ENCODE measurements at places on chromosomes 3 and 15.

- DNase-seq = peak; percentile 45
These were observed 5.1 kb upstream of the SLC25A38 start for GRCh38 chr3:39378088-39378487.

DNA sequence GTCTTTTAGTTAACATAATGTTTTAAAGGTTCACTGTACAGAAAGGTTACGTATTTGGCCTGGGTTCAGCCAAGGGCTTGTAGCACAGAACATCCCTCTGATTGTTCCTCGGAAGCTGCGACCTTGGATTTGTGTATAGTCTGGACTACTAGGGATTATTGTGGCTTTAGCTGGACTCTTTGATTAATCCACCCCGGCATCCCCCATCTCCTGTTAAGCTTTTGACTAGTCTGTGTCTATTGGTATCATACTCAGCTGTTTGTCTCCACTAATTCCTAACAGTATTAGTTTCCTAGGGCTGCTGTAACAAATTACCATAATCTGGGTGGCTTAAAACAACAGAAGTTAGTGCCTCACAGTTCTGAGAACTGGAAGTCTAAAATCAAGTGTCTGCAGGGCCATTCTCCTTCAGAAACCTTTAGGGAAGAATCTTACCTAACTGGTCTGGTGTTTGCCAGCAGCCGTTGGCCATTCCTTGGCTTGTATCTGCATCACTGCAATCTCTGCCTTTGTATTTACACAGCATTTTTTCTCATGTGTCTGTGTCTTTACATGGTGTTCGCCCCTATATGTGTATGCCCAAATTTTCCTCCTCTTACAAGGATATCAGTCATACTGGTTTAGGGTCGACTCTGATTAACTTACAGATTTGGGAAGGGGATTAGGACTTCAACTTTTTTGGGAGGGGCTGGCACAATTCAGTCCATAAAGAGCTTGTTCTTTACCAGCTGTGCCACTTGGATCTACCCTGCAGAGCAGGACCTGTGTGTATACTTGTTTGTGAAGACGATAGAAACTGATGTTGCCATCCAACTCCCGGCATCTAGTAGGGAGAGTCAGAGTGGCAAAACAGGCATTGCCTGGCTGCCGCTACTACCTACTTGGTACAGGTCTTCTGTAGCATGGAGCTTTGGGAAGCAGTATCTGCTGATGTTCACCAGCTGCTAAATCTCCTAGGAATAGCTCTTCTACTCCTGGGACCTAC, 117.8 kb downstream of the UBE2E2 start:
- DNase-seq = no peak

- no peak for DNase-seq
These were observed 101.3 kb upstream of the CMC1 start for GRCh38 chr3:28139967-28140634.

- no peak for DNase-seq
These were observed 31.6 kb downstream of the GOLGA6L2 start for GRCh38 chr15:23415321-23415865.

- DNase-seq = no peak
These were observed 125.8 kb downstream of the LPP start for GRCh38 chr3:188279502-188280335.

DNA sequence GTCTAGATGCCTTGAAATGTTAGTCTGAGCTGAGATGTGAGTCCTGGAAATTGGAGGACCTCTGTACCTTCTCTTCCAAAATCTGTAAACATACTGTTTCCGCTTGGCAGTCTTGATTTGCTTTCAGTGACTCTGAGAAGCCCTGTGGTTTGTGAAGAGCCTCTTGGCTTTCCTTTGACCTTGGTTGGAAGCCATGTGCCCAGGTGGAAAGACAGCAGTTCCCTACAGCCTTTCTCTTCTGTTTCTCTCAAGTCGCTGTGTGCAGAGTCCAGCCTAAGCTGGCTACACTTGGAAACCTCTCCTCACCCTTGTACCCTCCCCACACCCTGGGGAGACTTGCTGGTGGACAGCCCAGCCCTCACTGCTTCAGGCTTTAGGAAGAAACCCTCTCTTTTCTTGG, 129.8 kb upstream of the CTDSPL start:
- no peak for DNase-seq

- peak; percentile 13 for DNase-seq
These were observed at the start of gene SV2B for GRCh38 chr15:91099995-91100813. SV2B (plus strand) TSS chr15:91100257; CDS start chr15:91226264, 126,007 bp downstream.

DNA sequence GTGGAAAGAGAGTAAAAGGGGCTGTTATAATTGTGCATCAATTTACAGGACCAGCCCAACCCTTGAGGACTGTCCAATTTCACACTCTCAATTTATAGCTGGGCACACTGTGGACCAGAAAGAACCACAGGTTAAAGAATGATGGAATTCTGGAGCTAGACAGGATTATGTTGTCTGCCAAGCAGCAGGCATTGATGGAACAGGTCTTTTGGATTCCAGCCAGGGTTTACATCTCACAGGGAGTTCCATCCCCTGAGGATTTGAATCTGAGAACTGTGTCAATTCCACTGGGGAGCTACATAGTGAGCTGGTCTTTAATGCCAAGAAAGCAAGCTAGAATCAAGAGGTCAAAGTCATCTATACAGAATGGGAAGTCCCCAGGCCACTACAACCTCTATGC, 389.5 kb upstream of the WNT5A start:
- DNase-seq = no peak

DNA sequence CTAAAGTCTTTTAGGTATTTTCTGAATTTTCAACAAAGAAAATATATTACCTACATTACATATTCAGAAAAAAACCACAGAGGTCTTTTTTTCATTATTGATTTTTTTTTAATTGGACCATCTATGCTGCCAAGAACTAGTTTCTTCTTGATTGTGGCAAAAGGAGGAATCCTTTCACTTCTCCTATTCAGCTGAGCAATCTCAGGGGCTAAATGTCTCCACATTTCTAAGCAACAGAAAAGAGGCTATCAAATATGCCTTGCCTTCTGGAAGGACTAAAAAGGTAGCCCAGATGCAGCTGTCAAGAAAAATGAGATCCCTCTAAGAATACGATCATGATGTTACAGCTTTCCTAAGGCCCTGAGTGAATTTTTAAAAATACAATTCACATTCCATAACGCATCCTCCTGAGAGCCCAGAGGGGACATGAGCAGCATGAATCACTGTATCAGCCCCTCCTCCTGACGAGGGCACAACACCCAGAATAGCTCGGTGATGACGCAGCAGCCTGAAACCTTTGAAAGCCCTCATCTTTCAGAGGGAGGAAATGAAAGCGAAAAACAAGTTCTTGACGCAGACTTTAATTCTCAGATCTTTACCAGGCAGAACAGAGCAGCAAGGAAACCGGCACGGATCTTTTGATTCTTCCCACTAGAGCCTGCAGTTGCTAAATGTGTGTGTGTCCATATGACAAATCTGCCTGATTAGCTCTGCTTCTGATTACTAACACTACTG, 24.6 kb downstream of the RUBCN start:
- DNase-seq = peak; percentile 86

DNA sequence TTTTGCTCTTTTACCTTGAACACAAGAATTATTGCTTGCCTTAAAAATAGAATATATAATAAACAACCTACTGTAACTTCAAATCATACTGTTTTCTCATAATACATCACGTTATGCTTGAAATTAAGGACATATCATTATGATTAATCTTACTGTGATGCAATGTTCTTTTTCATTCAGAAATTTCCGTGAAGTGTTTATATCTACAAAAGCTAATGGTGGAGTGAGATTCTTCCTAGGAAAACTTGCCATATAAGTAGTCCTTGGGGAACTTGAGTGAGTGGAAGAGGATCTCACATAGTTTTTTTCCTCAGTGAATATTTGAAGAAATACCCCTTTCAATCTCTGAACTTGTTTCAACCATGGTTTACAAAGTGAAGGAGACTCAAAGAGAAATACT, 498.7 kb upstream of the CBLB start:
- DNase-seq = no peak

- DNase-seq = no peak
These were observed 166.6 kb upstream of the ZNF717 start for GRCh38 chr3:75951941-75952340.

DNA sequence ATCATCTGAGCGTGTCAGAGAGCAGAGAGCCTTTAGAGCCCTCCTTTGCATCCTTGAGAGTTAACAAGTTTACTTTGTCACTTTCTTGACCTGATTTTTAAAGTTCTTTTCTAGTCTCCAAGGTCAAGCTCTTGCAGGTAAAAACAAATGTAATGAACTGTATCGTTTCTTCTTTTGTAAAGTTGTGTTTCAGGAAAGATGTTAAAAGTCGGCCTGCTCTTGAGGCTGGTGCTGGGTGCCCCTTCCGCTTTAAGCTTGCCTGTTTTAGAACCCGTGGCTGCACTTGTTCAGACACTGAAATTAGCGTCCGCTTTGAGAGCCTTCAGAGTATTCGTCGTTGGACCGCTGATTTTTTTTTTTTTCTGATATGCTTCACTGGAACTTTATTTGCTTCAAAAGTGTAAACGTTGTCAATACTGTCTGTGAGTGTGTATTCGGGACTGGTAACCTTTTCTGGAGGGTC, 52.6 kb upstream of the ULK4 start:
- DNase-seq = no peak

DNA sequence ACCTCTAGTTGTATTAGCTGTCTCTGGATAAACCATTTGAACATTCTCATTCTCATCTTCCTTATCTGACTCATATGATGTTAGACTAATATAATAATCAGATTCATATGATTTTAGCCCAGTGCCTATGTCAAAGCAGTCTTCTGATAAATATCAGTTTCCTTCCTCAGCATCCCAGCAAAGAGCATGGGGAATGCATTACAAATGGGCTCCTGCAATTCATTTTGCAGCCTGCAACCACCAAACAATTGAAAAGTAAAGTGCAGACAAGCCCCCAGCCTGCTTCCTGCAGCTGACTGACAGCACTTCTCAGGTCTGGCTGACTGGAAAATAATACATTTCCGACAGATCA, 78.2 kb upstream of the STAC start:
- no peak for DNase-seq

- no peak for DNase-seq
These were observed 9.8 kb downstream of the CTXND1 start for GRCh38 chr15:80242132-80242769.

- DNase-seq = no peak
These were observed 19.4 kb upstream of the PPP4R2 start for GRCh38 chr3:72977060-72977808.

DNA sequence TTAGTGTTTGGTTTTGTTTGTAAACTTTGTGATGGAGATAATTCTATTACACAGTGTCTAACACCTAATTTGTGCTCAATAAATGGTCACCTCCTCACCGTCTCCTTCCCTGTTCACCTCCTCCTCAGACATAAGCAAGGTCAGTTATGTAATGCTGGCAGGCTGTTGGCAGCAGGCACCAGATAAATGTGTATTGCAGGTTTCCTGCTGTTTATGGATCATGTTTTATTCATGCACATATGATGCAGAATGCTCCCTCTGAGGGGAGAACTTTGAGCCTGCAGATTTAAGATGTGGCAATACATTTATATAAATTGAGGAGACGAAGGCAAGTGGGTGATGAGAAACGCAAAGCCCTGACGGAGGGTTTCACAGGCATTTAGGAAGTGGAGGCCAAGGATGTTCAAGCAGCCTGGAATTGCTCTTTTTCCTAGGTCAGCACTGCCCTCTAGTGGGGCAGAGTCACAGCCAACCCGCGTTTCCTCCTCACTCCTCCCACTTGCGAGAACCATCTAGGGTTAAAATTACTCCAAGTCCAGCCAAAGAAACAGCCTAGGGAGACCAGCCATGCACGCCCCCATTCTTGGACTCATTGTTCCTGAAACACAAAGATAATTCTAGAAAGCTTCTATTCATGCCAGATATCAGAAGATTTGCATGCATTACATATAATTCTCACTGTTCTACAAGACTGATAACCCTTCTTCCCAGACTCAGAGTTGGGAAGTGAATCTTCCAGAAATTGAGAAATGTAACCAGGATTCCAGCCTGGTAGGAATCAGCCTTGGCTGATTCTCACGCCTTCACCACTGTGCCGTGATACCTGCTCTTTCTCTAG, 228.7 kb downstream of the SLCO3A1 start:
- no peak for DNase-seq

GRCh38 chr15:67828969-67829646, 3.8 kb downstream of the SKOR1 start:
- no peak for DNase-seq

DNA sequence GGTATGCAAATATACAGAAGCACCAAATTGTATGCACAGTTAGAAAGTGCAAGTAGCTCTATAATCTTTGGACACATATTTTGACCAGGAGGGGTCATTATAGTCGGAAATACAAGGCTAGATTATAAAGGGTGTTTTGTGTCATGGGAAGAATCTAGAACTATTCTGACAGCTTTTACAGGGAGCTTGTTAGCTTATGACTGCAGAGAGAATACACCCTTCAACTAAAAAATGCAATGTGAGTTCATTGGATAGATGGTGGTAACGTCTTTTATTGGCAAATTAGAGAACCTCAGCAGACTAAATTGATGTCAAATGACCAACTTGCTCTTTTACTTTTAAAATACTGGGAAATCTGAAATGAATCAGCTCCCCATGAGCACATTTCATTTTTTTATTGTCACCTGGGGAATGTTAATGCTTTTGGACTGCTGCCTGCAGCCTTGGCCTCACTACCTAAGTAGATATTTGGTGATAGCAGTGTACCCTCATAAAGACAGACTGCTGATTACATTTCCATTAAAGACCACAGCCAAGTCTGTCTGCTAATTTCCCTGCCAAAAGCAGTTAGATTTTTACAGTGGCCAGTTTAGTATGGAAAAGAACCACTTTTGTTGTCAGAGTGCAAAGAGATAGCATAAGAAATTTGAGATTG, 515.9 kb upstream of the DPPA4 start:
- DNase-seq = no peak
